Heart right ventricle (tissue), 16 donors: ENCODE measurements at places on chromosomes 13 and 19.

- H3K4me3 ChIP-seq = no peak overlapping the region
- peaks cover 24% of the 10 kb centered on the region for H3K4me1 ChIP-seq
- peaks cover 66% of the 10 kb centered on the region for H3K36me3 ChIP-seq
- no peaks in the 10 kb centered on the region for H3K27me3 ChIP-seq
Observed at GRCh38 chr19:40252395-40252794, 25.9 kb upstream of the CCNP start.

DNA sequence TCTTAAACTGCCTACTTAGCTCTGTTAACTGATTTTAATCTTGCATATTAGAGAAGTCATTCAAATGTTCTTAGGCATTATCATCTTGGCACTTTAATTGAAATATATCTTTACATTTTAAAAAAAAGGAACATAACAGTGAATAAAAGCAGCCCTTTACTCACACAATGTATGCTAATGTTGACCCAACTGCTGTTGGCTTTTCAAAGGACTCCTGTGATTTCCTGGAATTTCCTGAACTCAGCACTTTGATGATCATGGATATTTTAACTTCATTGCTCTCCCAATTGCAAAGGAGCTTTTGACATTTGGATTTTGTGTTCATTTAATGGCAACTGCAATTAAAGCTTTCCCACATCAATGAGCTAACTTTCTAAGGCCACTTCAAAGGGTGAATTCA is 1230.3 kb downstream of the DIAPH3 start:
- no peaks in the 10 kb centered on the region for H3K27me3 ChIP-seq
- no peaks in the 10 kb centered on the region for H3K36me3 ChIP-seq
- no peak for DNase-seq
- H3K4me1 ChIP-seq = no peaks in the 10 kb centered on the region

- H3K4me3 ChIP-seq = no peak overlapping the region
- no peaks in the 10 kb centered on the region for H3K4me1 ChIP-seq
Observed at GRCh38 chr13:36124236-36124822, 6.9 kb downstream of the DCLK1 start.

GRCh38 chr19:6056801-6057650 is 53.3 kb downstream of the RFX2 start:
- H3K4me1 ChIP-seq = peaks cover 46% of the 10 kb centered on the region
- no peaks in the 10 kb centered on the region for H3K27me3 ChIP-seq
- peak overlapping the region; percentile 91 for H3K27ac ChIP-seq
- peak overlapping the region; percentile 18 for H3K4me3 ChIP-seq
- H3K36me3 ChIP-seq = no peaks in the 10 kb centered on the region
- peak; percentile 84 for DNase-seq
